ENCODE measurements at places on chromosomes 16 and 17.

DNA sequence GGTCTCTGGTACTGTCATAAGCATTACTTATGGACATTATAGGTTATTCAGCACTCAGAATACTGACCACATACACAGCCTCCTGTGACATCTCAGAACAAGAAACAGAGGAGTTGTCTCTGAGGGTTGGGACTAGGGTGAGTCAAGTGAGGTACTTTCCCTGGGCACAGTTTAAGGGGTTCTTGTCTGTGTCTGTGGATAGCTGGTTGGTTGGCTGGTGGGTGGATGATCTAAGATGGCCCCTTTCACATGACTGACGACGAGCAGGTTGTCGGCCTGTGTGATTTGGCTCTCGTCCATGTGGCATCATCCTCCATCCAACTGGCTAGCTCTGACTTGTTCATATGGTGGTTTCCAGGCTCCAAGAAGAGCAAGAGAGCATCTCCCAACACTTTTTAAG, 163.9 kb downstream of the PRKCB start:
- DNase-seq: no peak

DNA sequence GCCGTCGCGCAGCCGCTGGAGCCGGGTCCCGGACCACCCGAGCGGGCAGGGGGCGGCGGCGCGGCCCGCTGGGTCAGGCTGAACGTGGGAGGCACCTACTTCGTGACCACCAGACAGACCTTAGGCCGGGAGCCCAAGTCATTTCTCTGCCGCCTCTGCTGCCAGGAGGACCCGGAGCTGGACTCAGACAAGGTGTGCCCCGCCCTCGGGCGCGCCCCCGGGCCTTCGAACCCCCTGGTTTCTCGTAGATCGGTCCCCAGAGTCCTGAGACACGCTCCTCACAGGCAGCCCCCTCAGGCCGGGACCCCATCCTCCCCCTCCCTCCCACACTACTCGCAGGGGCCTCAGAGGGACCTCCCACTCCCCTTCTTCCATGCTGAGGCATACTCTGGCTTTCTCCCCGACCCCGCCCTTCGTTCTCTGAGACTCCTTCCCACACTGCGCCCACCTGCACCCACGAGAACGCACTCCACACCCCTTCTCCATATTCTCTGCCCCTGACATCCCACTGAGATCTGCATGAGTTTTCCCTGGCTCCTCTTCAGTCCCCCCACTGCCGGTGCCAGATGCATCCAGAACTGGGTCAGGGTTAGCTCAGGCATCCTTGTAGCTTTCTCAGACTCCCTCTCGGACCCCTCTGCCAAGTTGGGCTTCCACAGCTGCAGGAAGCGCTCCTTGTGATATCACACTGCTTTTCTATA, 523 bp downstream of the KCTD2 start:
- peak; percentile 79 for DNase-seq

DNA sequence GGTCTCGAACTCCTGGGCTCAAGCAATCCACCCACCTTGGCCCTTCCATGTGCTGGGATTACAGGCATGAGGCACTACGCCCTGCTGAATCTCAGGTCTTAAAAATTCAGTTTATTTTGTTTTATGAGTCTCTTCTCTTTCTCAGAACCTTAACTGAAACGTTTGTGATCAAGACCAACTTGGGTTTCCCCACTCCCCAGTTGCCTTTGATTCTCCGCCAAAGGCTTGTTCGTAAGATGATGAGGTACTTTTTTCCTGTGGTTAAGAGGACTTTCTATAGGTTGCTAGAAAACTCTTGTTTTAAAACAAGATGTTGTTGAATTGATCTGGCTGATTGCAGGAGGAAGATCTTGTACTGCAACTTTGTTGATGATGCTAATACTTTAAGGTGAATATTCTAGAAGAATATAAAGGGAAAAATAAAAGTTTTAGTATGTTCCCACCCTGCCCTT, 11.7 kb downstream of the ABCC1 start:
- DNase-seq: peak; percentile 94

DNA sequence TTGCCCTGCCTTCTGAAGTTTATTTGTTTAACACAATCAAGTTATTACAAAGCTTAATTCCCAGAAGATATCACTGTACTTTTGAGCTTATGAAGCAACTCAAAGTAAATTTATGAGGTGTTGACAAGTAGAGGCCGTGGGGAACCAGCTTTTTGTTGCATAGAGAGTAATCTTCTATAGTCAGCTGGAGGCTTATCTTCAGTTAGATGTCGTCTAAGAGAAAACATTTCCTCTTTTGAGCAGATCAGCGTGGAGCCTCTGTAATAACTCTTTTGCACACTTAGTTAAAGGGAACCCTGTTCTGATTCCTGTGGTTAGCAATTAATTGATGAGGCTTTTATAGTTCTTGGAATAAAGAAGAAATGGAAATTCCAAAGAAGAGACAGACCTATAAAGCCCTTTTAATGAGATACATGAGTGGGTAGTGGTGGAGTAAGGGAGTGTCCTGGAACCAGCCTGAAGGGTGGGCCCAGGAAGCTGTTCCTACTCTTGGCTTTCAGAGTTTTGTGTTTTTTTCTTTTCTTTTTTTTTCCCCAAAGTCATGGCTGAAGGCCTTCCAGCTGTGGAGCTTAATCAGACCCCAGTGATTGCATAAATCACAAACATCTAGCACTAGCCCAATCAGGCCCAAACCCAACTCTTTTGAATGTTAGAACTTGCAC, 28.9 kb upstream of the MAP3K14 start:
- no peak for DNase-seq

DNA sequence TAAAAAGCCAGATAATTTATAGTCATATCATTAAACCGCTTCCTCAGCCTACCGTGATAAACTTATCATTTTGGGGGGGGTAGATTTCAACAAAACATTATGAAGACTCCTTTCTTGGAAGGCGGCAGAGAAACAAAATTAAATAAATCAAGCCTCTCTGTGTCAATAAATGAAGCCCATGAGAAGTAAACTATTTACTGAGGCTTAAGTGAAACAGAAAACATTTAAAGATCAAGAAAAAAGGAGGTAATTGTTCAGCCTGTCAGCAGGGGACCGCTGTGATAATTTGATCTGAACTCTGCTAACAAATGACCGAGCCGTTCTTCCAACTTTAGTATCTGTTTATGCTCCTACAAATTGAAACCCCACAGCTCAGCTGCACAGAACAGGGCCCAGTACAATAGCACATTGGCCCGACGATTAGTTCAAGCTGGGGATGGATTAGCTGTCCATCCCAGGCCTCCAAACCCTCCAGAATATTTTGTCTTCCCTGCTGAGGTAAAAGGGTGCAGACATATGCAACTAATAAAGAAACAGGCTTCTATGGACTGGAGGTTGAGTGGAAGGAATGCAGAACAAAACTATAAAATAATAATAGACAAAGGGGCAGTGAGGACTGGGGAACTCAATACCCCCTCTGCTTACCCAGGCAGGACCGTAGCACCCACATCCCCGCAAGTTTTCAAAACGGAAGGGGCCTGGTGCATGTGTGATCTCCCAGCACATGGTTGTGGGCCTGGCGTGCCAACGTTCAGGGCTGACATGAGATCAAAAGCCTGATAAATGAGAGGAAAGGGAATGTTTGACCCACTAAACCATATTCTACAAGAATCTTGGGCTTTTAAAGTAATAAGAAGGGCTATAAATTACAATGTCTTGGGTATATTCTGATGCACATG, 298.1 kb upstream of the IRX5 start:
- no peak for DNase-seq

GRCh38 chr17:27514595-27515413, 58.6 kb downstream of the KSR1 start:
- no peak for DNase-seq

DNA sequence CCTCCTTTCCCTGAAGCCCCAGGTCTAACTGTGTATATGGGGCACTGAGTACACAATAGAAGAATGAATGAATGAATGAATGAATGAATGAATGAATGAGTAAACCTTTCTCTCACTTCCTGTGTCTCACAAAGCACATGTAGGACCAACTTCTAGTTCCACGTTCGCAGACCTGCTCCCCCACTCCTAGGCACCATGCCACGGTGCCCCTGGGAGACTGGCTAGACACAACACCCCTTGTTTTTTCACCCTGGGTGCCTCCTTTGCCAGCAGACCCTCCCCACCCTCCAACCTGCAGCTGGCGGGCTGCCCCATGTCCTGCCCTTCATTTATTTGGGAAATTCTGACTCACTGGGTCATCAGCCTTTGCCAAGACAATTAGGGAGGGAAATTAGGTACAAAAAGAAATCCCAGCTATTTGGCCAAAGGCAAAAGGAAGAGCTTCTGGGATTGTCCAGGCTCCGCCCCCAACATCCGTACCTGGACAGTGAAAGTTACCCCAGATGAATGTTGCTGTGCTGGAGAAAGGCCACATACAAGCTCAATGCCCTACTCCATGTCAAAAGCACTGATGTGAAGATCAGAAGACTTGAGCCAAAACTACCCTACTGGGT, 7.7 kb downstream of the CES1 start:
- no peak for DNase-seq

GRCh38 chr17:41329279-41329948, 13.9 kb upstream of the KRTAP17-1 start:
- peak; percentile 71 for DNase-seq

DNA sequence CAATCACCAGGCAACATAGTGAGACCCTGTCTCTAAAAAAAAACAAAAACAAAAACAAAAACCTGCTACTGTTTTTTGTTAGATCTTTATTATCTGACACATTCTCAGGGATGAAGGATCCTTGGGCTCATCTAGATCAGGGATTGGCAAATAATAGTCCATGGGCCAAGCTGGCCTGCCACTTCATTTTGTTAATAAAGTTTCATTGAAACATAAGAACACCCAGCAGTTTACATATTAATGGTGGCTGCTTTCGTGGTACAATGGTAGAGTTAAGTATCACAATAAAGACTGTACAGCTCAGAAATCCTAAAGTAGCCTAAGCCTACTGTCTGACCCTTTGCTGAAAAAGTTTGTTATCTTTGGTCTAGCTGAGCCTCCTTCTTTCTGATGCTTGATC, 32.9 kb upstream of the CLEC18A start:
- no peak for DNase-seq

DNA sequence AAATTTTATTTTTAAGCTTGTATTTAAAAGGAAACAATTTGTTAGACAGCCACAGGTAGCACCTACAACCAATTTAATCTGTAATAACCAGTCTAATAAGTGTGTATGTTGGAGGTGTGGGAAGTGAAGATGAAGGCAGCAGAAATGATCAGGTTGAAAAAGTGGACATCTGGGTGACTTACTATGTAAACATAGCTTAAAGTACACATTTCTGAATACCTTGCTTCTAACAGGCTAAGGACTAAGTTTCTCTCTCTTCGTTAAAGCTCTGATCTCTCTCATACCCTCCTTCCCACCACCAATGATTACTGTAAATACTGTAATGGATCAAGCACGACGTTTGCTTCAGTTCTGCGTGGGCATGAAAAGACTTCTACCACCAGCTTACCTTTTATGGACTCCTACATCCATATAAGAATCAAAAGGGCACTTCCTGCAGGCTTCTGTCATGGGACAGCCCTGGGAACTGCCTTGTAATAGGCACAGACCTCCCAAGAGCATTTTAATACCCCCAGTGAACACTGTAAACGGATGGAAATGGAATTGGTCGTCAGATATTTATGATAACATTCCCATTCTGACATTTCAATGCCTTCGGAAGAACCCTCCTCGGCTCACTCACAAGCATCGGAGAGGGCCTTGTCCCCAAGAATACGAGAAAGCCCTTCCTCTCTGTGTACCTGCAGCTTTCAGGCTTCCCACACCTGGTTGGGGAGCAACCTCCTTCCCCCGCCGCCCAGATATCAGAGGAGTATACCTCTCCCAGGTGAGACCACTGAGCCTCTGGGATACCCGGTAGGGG, 700 bp downstream of the CCDC43 start:
- no peak for DNase-seq

DNA sequence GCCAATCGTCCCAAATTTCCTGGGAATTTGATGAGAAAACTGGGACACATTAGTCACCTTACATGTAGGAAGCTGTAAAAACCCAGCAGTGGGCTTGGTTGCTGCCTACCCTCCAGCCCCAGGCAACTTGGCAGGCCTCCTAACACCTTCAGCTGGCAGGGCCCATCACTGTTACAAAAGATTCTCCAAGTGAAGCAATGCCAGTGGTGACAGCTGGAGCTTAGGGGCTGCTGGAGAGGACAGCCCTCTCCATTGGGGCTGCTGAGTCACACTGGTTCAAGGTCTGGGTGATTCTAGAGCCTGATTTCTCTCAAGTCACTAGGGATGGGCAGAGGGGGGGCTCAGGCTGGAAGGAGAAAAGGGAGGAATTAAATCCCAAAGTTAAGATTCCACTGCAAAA, 180.6 kb downstream of the COPRS start:
- DNase-seq: no peak

GRCh38 chr17:7686222-7687071, 843 bp downstream of the TP53 start:
- DNase-seq: peak; percentile 94

- no peak for DNase-seq
Measured at GRCh38 chr17:47862621-47863440, 11.9 kb upstream of the SP6 start.

GRCh38 chr17:7306911-7307685, at the start of gene EIF5A:
TSS of gene EIF5A (plus strand) at chr17:7307628. CDS start at chr17:7309636, 2,008 bp downstream.
- DNase-seq: peak; percentile 100

- no peak for DNase-seq
Measured at GRCh38 chr17:40101367-40102210, 1.2 kb upstream of the NR1D1 start.

Data from activated CD4-positive, alpha-beta T cell treated with anti-CD3 and anti-CD28 coated beads, Interleukin-2, amount 10 ng/mL, durations not matched to agents 24 days and 14 days (primary cell).